ENCODE measurements at places on chromosomes 7 and 10.

- no peak for DNase-seq
- H3K36me3 ChIP-seq = no peaks in the 10 kb centered on the region
- H3K4me3 ChIP-seq = no peak overlapping the region
- no peaks in the 10 kb centered on the region for H3K4me1 ChIP-seq
- H3K27ac ChIP-seq = no peak overlapping the region
Measured at GRCh38 chr10:53135213-53135896, 362.8 kb upstream of the MBL2 start.

- no peaks in the 10 kb centered on the region for H3K36me3 ChIP-seq
- H3K4me1 ChIP-seq = no peaks in the 10 kb centered on the region
- H3K4me3 ChIP-seq = no peak overlapping the region
- H3K27ac ChIP-seq = no peak overlapping the region
Measured at GRCh38 chr10:64594072-64594471, 1072.9 kb downstream of the REEP3 start.

GRCh38 chr10:110214371-110214826, 7.0 kb downstream of the MXI1 start:
- no peak overlapping the region for H3K4me3 ChIP-seq
- H3K27me3 ChIP-seq = no peaks in the 10 kb centered on the region
- H3K27ac ChIP-seq = peak overlapping the region; percentile 9

- no peaks in the 10 kb centered on the region for H3K4me1 ChIP-seq
- no peak for DNase-seq
- peaks cover 1% of the 10 kb centered on the region for H3K27me3 ChIP-seq
- H3K4me3 ChIP-seq = no peak overlapping the region
- no peaks in the 10 kb centered on the region for H3K36me3 ChIP-seq
Measured at GRCh38 chr10:129398711-129399141, 68.3 kb upstream of the MGMT start.

DNA sequence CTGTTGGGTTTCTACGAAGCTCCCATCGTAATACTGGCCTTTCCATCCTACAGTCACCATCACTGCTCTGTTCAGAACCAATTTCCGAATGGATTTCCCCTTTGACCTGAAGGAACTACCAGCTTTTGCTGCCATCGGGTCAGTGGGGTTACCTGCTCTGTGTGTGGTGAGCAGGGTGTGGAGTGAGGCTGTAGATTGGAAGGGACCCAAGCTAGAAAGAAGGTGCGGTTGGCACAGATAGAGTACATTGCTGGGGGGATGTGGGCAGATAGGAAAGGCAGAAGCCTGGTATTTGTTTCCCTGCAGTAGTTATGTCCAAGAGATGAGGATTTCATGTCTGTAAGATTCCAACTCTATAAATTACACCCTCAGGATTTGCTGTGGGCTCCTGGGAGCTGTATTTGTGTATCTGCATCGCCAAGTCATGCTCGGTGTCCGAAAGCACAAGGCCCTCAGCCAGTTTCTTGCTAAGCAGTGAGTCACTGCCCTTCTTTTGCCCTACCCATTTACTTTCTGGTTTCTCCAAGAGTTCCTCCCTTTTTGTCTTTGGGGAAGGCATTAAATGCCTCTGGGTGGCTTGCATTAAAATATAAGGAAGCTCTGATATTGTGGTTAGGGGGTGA, 15.4 kb downstream of the CLCN1 start:
- peaks cover 8% of the 10 kb centered on the region for H3K4me1 ChIP-seq
- no peaks in the 10 kb centered on the region for H3K27me3 ChIP-seq
- no peak overlapping the region for H3K4me3 ChIP-seq
- peak overlapping the region; percentile 54 for H3K27ac ChIP-seq
- no peaks in the 10 kb centered on the region for H3K36me3 ChIP-seq
- DNase-seq = peak; percentile 96

DNA sequence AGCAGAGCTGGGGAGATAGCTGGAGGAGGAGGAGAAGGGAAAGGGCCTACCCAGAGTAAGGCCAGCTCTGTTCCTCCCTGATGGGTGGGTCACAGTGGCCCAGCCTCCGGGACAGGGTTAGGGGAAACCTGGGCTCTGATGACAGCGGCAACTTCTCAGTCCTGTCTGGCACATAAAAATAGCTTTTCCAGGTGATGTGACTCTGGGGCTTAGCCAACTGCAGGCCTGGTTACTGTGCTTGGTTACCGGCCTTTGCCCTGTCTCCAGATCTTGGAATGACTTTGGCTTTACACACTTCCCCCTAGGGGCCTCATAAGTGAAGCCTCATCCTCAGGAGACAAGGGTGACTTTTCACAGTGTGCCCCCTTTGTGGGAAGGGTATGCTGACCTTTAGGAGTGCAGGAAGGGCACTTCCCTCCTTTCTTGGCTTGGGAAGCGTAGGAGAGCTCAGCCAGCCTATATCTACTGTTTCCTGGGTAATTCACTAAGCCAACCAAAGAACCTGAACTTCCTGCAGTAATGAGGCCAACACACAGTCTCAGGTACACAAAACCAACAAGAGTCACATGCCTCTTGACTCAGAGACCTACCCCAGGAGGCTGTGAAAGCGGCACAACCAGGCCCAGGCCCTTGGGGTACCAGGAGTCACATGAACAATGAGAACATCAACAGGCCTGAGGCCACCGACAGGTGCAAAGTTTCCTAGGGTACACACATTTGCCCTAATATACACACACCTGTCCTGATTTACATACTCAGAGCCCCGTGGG, 11.7 kb upstream of the HILPDA start:
- no peak overlapping the region for H3K27ac ChIP-seq
- no peaks in the 10 kb centered on the region for H3K4me1 ChIP-seq
- DNase-seq = no peak
- no peak overlapping the region for H3K4me3 ChIP-seq
- H3K27me3 ChIP-seq = peaks cover 11% of the 10 kb centered on the region

GRCh38 chr10:23280419-23281043, 64.1 kb downstream of the C10orf67 start:
- no peak overlapping the region for H3K4me3 ChIP-seq
- H3K36me3 ChIP-seq = no peaks in the 10 kb centered on the region
- DNase-seq = no peak
- H3K27ac ChIP-seq = no peak overlapping the region

- H3K36me3 ChIP-seq = peaks cover 5% of the 10 kb centered on the region
- H3K4me3 ChIP-seq = no peak overlapping the region
- no peaks in the 10 kb centered on the region for H3K27me3 ChIP-seq
- DNase-seq = no peak
Measured at GRCh38 chr10:87875929-87876571, 12.6 kb downstream of the PTEN start.

- H3K27me3 ChIP-seq = no peaks in the 10 kb centered on the region
- H3K36me3 ChIP-seq = no peaks in the 10 kb centered on the region
- no peaks in the 10 kb centered on the region for H3K4me1 ChIP-seq
- DNase-seq = no peak
Measured at GRCh38 chr7:53491051-53491450, 455.6 kb downstream of the POM121L12 start.

GRCh38 chr7:104903044-104903443, 111.0 kb upstream of the KMT2E start:
- H3K4me3 ChIP-seq = no peak overlapping the region
- peaks cover 24% of the 10 kb centered on the region for H3K27me3 ChIP-seq
- H3K27ac ChIP-seq = no peak overlapping the region
- H3K36me3 ChIP-seq = no peaks in the 10 kb centered on the region

- H3K27me3 ChIP-seq = no peaks in the 10 kb centered on the region
- H3K36me3 ChIP-seq = no peaks in the 10 kb centered on the region
- H3K4me3 ChIP-seq = no peak overlapping the region
- H3K27ac ChIP-seq = no peak overlapping the region
- no peaks in the 10 kb centered on the region for H3K4me1 ChIP-seq
Measured at GRCh38 chr7:39249635-39250152, 272.0 kb downstream of the POU6F2 start.

DNA sequence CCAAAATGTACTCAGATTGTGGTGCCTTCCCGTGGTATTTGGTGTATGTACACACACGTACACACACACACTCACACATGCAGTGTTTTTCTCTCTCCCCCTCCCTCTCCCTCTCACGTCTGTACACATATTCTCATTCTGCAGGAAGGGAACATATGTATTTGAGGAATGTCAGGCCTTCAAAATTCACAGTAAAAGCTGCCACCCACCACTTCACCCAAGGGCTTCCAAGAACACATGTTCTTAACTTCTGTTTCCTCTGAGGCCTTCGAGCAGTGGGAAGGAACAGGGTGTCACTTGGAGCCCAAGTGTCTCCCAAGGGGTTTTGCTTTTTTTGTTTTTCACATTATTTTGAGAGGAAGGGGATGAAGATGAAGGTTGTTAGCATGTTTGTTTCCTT, 198.9 kb downstream of the TCF7L2 start:
- H3K27me3 ChIP-seq = no peaks in the 10 kb centered on the region
- peaks cover 62% of the 10 kb centered on the region for H3K36me3 ChIP-seq
- H3K4me3 ChIP-seq = no peak overlapping the region

GRCh38 chr7:156537006-156537405, 103.6 kb upstream of the RNF32 start:
- no peaks in the 10 kb centered on the region for H3K27me3 ChIP-seq
- no peaks in the 10 kb centered on the region for H3K4me1 ChIP-seq
- H3K36me3 ChIP-seq = no peaks in the 10 kb centered on the region
- no peak overlapping the region for H3K4me3 ChIP-seq
- DNase-seq = no peak

DNA sequence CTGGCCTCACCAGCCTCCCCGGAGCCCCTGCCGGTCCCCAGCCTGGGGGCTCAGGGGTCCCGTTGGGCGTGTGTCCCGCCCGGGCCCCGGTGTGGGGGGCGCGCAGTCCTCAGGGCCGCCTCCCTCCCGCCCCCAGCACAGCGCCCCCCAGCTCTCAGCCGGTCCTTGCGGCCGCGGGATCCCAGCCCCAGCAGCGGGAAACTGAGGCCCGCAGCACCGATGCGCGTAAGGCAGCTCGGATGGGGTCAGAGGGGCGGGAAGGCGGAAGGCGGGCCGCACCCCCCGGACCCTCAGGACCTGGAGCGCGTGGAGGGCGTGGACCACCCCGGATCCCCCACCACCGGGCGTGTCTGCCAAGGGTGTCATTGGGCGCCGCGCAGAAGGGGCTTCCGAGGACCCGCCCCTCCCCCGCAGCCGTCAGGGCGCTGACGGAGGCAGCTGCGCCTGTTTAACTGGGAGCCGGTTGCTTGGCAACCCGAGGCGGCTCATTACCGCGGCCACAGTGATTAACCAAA, 14.9 kb downstream of the UNCX start:
- no peak overlapping the region for H3K4me3 ChIP-seq
- H3K4me1 ChIP-seq = no peaks in the 10 kb centered on the region
- H3K36me3 ChIP-seq = no peaks in the 10 kb centered on the region

DNA sequence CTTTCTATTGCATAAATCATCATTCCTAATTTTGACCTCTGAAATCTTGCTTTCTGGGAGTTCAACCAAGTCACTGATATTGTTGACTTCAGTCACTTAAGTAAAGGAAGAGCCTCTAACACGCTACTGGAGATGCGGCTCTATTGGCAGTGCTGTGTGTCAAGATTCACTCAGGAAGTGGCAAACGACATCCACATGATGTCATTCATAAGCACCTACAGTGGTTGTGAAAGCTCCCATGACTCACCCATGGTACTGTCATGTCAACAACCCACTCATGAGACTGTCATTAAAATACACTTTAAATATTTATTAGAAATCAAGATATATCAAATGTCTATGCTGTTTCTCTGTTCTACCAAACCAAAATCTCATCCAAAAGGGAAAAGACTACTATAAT, 52.5 kb upstream of the LHFPL3 start:
- H3K27me3 ChIP-seq = no peaks in the 10 kb centered on the region
- no peak overlapping the region for H3K27ac ChIP-seq
- peak; percentile 8 for DNase-seq
- no peak overlapping the region for H3K4me3 ChIP-seq
- H3K4me1 ChIP-seq = no peaks in the 10 kb centered on the region

- peak; percentile 36 for DNase-seq
- no peaks in the 10 kb centered on the region for H3K36me3 ChIP-seq
- peak overlapping the region; percentile 70 for H3K4me3 ChIP-seq
- H3K4me1 ChIP-seq = peaks cover 4% of the 10 kb centered on the region
- no peaks in the 10 kb centered on the region for H3K27me3 ChIP-seq
Measured at GRCh38 chr10:92574548-92575261, 812 bp upstream of the IDE start.

GRCh38 chr7:114659409-114660125, 245.0 kb downstream of the FOXP2 start:
- no peak overlapping the region for H3K27ac ChIP-seq
- no peak overlapping the region for H3K4me3 ChIP-seq
- no peak for DNase-seq
- H3K27me3 ChIP-seq = no peaks in the 10 kb centered on the region
- no peaks in the 10 kb centered on the region for H3K4me1 ChIP-seq

GRCh38 chr7:46739518-46740234, 818.6 kb upstream of the IGFBP3 start:
- H3K27ac ChIP-seq = no peak overlapping the region
- no peak for DNase-seq
- no peaks in the 10 kb centered on the region for H3K27me3 ChIP-seq
- H3K4me1 ChIP-seq = peaks cover 7% of the 10 kb centered on the region

GRCh38 chr7:152677808-152678670, 2.1 kb upstream of the XRCC2 start:
- DNase-seq = no peak
- no peaks in the 10 kb centered on the region for H3K36me3 ChIP-seq
- H3K4me1 ChIP-seq = no peaks in the 10 kb centered on the region

DNA sequence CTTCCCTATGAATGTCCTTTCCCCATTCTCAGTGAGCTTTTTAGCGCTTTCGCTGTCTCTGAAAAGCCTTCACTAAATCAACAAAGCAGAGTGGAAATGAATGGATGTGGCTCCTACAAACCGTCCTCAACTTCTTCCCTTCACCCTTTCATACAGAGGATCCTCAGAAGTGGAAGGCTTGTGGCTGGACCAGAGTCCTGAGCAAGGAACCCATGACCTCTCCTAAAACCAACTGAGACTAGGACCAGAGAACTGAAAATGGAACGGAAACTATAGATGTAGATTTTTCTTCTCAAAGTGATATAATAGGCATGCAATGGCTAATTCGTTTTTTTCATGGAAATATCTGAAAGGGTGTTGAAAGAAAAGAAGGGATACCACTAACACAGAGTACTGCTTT, 122.5 kb downstream of the LHFPL3 start:
- no peaks in the 10 kb centered on the region for H3K36me3 ChIP-seq
- DNase-seq = no peak
- no peak overlapping the region for H3K4me3 ChIP-seq

DNA sequence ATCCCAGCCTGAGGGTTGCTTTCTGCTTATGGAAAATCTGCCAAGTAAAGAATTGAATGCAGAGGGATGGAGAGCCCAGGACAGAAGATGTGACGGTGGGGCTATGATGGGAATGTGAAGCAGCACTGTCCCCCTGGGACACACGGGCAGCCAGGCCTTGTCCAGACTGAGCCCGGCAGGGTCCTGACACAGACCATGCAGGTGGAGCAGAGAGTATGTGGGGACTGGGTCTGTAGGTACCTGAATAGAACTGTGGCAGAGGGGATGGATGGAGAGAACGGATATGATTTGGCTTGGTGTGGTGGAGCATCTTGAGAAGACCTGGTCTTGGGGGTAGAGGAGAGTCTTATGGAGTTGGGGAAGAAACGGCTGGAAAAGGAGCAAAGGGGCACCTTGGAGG, 732 bp upstream of the LRRC18 start:
- no peaks in the 10 kb centered on the region for H3K4me1 ChIP-seq
- no peak for DNase-seq
- H3K27me3 ChIP-seq = peaks cover 19% of the 10 kb centered on the region

GRCh38 chr10:70682920-70683600, 10.8 kb downstream of the ADAMTS14 start:
- no peaks in the 10 kb centered on the region for H3K4me1 ChIP-seq
- no peak overlapping the region for H3K27ac ChIP-seq
- no peak for DNase-seq
- H3K36me3 ChIP-seq = no peaks in the 10 kb centered on the region
- peaks cover 5% of the 10 kb centered on the region for H3K27me3 ChIP-seq
